ENCODE measurements at places on chromosomes 13 and 19.

DNA sequence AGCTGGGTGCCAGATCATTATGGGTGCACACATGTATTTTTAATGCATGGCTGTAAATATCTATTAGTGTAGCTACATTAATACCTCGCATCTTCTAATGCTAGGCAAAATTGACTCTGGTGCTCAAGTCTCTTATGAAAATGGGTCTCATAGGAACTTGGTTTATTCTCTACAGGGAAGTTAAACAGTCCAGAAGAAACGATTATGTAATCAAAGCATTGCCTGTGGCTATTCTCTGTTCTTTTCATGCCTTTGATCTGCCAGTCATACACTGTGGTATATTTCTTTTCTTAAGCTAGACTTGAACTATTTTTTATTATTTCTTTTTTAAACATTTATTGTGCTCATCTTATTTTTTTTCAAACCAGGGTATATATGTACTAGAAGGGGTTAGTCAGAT, 1015.0 kb downstream of the SLITRK1 start:
- no peak for DNase-seq

DNA sequence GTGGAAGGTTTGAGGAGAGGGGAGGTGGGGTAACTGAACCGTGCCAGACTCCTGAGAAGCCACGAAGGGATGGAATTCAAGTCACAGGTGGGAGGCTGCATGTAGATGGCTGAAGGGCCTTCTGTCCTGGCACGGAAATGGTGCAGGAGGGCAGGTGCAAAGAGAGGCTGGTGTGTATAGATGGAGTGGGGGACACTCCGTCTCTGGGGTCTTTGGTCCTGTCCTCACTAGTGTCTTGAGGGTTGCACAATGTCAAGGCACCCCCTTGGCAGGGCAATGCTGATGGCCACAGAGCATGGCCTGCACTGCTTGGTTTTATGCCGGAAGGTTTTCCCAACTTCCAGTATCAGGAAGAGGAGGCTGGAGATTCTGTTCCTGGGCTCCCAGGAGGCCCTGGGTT, 82.7 kb upstream of the SIAH3 start:
- no peak for DNase-seq

DNA sequence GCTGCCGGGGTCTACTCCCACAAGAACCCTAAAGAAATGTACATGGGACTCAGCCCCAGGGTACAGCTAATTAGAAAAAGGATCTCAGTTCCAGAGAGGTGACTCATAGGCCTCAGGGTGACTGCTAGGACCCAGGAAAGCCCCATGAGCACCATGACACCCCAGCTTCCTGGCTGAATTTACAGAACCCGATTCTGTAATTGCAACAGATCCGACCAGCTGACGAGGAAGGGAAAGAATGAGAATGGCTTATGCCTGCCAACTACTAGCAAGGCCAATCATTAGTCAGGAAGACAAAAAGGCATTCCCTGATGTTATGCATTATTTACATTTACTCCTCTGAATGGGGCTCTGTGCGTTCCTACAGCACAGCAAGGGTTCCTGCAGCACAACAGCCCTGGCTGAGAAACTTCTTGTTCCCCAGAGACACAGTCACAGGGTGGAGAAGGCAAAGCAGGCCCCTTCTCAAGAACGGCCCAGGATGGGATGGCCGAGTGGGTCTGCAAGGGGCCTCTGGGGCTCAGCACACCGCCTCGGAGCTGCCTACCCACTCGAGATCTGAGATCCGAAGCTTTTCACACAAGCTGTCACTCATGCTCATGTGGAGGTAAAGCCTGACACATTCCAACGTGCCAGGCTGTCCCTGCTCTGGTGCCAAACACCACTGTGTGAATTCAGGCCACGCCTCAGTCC, 27.2 kb downstream of the PBX4 start:
- no peak for DNase-seq

DNA sequence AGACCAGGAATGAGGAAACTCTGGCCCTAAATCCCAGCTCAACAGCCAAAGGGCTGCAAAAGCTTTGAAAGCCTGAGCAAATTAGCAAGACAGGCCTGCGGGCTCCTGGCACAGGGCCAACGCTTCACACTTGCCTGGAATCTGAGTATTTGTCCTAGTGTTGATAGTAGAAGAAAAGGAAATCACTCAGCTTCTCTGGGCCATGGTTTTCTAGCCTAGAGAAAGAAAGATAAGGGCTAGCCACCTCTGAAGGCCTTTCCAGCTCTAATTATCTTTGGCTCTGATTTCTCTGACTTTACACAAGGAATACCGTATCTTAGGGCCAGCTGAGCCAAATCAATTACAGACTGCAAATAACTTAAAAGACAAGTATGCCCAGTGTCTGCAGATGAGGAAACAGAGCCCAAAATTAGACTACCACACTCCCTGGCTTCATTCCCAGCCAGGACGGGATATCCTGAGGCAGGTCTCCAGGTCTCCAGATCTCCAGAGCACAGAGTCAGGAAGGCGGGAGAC, 69.6 kb downstream of the STK24 start:
- no peak for DNase-seq

DNA sequence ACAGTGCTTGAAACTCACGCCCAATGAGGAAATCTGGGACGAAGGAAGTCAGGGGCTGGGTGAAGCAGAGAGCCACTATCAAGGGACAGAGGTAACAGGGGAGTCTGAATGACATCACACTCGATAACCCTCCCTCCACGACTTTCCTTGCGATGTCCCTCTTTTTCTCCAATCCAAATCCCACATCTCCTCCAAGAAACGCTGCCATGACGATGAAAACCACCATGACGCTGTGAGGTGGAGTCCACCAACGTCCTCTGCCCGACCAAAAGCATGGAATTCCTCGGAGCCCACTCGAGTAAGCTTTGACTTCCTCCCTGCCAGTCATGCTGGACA, 967 bp downstream of the REXO1 start:
- DNase-seq: no peak

DNA sequence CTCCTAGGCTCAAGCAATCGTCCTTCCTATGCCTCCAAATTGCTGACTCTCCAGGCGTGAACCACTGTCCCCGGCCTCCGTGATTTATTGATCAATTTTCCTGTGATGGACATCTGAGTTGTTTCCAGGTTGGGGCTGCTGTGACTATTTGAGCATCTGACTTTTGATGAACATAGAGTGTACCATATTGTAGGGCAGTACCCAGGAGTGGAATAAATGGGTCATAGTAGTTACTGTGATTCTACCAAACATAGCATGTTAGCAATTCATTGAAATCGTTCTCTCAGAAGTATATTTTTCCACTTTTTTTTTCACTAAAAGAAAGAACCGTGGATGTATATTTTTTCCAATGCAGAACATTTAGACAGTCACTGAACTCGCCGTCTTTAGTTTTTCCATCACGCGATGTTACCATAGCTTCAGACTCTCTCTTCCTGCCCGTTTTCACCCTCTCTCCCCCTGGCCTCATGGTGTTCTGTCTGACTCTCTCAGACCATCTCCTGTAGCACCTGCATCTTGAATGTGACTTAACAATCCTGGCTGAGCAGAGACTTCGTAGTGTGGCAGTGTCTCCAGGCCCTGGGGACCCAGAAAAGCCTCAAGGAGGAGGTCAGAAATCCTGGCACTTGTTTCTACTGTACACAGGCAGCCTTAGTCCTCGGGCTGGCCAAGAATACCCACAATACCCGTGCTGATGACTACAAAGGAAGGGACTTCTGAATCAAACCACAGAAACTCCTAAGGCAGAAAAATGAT, 3.2 kb upstream of the RASGRP4 start:
- DNase-seq: no peak

Measured in renal cortex interstitium (tissue), 15 donors.